ENCODE measurements at places on chromosomes 7 and 10.

GRCh38 chr10:52108236-52108635, 205.8 kb upstream of the DKK1 start:
- no peak for DNase-seq

GRCh38 chr10:120926611-120927010, 75.4 kb downstream of the WDR11 start:
- DNase-seq, result no peak

DNA sequence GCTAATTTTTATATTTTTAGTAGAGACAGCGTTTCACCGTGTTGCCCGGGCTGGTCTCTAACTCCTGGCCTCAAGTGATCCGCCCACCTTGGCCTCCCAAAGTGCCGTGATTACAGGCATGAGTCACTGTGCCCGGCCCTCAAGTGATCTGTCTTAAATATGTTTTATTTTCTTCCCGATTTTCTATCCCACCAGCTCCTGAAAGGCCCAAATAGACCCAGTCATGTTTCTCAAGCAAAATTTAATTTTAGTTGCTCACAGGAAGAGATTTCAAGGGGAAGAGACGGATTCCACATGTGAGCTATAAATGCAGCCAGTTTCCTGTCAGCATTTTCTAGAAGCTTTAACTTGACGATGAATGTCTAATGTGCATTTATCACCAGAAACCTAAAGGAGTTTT, 12.0 kb downstream of the DENND10 start:
- DNase-seq, result no peak

DNA sequence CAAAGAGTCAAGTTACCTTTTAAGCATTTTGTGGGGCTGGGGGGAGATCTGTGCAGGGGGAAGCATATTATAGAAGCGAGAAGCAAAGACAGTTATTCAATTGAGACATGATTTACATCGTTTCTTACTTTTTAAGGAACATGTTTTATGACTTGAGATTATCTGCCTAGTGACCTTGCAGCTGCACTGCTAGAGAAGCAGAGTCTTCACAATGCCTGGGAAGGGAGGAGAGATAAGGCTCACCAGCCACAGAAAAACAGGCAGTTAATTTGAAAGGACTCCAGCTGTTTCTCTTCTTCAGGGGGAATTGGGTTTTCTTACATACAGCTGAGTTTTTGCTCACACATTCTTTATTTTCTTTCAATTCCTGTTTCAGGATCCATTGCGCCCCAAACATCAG, 31.0 kb downstream of the PHYH start:
- no peak for DNase-seq

GRCh38 chr7:29105752-29106668, 40.3 kb downstream of the CPVL start:
- no peak for DNase-seq

DNA sequence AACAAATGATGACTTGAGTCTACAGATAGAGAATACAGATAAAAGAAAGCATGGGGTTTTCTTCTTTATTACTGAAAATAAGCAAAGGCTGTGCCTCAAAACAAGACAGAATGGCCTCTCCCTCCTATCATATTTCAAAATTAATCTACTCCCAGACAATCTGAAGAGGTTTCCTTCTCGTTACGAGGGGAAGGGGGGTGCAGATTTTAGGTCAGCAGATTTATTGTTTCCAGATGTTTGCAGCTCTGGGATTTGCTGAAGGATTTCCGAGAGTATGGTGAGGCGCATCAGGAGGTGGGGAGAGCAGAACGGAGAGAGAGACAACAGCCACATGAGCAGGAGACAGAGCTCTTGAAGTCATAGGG, 89.8 kb downstream of the KIAA1549 start:
- no peak for DNase-seq

- no peak for DNase-seq
Measured at GRCh38 chr7:867406-868188, 8.8 kb upstream of the GET4 start.

- no peak for DNase-seq
Measured at GRCh38 chr7:34341326-34341725, 316.7 kb upstream of the NPSR1 start.

DNA sequence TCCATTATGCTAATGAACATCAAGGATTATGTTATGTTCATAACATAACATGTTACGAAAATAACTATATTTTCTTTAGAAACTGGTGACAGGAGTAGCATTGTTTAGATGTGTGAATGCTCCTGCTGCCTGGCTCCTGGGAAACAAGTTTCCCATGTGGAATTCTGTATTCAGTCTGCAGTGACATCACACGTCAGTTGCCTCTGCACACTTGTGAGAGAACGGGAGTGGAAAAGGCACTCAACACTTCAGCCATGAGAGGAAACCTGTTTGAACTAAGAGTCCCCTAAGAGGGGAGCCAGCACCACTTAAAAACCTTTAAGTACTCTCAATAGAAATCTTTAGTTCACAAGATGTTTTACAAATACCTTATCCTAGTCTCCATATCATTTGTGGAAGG, 140.3 kb upstream of the FAM20C start:
- DNase-seq, result no peak

DNA sequence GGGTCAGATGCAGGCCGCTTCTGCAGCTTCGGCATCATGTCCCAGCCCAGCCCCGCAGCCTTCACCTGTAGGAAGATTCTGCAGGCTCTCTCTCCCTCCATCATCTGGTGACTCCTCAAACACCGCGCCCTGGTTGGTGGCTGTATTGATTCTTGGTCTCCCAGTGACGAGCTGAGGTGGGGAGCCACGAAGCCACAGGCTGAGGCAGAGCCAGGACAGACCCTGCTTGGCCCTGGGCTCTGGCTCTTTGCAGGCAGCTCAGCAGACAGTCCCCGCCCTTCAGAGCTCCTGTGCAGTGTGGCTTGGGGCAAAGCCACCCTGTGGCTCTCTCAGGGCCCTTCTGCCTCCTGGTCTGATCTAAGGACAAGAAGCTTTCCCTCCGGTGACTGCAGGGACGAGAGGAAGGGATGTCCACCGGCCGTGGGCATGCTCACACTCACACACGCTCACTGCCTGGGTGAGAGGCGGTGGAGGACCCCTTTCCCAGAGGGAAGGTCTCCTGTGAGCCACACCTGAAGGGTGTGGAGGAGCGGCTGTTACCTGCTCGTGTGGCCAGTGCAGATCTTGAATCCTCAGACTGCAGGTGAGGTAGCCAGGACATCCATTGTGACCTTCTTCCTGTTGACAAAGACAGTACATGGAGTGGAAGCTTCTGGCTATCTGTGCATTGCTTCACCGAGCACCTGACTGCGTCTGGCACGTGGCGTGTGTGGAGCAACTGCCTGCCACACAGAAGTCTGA, 79.6 kb downstream of the INPP5A start:
- no peak for DNase-seq

GRCh38 chr10:3654980-3655379, 130.0 kb downstream of the KLF6 start:
- DNase-seq, result no peak

GRCh38 chr10:85787881-85788280, 578.7 kb downstream of the GRID1 start:
- DNase-seq, result no peak
